PC-3 (cell line): ENCODE measurements at places on chromosomes 7 and 10. TPM values are rescaled to one million over a fixed set of nuclear protein-coding genes. Genes with fewer than 3 reads are reported as not detected.

ANXA8L1 gene
- total RNA-seq, result not detected in 2 replicates

HOGA1 gene
- 0.15 TPM in 1 of 2 replicates, not detected in the other for total RNA-seq

ZNF398 gene
- total RNA-seq, result 8.2 and 9.1 TPM in 2 replicates

SLC29A4 gene
- total RNA-seq, result 6.7 and 8.9 TPM in 2 replicates
